ENCODE measurements at places on chromosomes 6 and 20.
A peak's percentile ranks its signal among the peaks of the same experiment; 100 is the strongest.

DNA sequence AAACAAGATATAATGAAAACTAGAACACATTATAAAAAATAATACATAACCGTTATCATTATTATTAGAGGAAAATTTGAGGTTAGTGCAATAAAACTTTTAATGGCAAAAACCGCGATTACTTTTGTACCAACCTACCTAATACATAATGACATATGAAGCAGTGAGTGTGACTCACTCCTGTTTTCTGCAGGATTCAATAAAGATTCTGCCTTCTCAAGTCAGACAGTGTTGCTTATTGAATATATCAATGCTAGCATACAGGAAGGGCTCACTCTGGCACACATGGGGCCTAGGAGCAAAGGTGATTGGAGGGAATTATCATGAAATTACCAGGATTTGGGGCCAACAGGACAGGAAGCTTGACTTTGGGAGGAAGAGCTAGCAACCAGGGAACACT is 230.8 kb upstream of the CEP162 start:
- no peak overlapping the region for H3K4me3 ChIP-seq
- H3K4me1 ChIP-seq = no peaks in the 10 kb centered on the region
- no peak overlapping the region for H3K27ac ChIP-seq
- H3K27me3 ChIP-seq = no peaks in the 10 kb centered on the region

DNA sequence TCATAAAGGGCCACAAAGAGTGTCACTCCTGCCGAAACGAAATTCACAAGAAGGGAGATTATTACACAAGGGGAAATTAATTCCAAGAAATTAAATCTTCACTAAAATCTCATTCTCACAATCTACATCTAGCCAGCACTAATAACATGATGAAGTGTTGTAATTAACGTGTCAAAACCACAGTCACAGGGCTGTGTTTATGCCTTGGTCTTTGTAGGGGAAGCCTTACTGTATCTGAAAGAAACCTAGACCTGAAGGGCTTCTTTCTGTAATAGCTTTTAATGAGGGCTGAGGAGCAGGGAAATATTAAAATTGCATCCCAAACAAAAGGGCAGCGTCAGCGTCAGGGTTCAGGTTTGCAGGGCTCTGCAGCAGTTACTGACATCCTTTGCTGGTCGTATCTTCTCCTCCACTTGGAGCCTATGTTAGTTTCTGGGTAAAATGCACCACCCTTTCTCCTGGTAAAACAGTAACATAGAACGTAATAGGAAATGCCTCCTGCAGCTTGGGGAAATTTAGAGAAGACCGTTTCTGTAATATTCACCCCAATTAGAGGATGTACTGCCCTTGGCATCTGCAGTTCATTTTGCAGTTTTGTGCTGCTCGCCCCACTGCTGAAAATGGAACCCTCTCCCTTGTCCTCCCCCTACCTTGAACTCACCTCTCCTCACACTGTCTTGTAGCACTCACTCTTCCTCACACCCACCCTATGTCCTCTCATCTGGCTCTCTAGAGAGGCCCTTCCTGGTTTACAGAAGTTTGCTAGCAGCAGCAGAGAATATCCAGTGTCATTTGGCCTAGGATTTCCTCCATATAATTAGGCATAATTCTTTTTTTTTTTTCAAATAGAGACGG is 109.0 kb upstream of the TRAF3IP2 start:
- DNase-seq = no peak
- peak overlapping the region; percentile 90 for H3K27ac ChIP-seq
- H3K36me3 ChIP-seq = peaks cover 78% of the 10 kb centered on the region
- no peaks in the 10 kb centered on the region for H3K27me3 ChIP-seq

- peaks cover 9% of the 10 kb centered on the region for H3K4me1 ChIP-seq
- peaks cover 2% of the 10 kb centered on the region for H3K36me3 ChIP-seq
- H3K4me3 ChIP-seq = no peak overlapping the region
- peak overlapping the region; percentile 58 for H3K27ac ChIP-seq
- no peak for DNase-seq
Measured at GRCh38 chr6:20810727-20811108, 276.5 kb downstream of the CDKAL1 start.

DNA sequence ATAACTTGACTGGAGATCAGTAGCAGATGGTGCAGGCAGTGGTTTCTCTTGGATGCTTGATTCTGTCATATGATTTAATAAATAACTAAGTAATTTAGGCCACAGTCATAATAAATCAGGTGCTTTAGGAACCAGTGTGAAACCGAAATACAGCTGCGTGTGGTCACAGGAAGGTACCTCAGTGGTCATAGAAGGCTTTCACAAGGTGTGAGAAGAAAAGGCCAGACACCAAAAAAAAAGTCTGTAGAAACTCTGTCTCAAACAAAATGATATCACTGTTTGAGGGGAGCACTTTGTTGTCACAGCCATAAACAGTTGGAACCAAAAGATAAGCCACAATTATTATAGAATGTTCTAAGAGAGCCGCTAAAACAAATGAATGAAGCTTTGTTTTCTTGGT is 56.5 kb downstream of the ARMC2 start:
- peaks cover 40% of the 10 kb centered on the region for H3K4me1 ChIP-seq
- H3K4me3 ChIP-seq = no peak overlapping the region
- no peaks in the 10 kb centered on the region for H3K27me3 ChIP-seq
